ENCODE measurements at places on chromosomes 3 and 15.

GRCh38 chr3:88005066-88005465 lies 53.7 kb downstream of the CGGBP1 start:
- no peak for DNase-seq

GRCh38 chr3:172666873-172667694 lies 43.8 kb downstream of the NCEH1 start:
- peak; percentile 69 for DNase-seq

DNA sequence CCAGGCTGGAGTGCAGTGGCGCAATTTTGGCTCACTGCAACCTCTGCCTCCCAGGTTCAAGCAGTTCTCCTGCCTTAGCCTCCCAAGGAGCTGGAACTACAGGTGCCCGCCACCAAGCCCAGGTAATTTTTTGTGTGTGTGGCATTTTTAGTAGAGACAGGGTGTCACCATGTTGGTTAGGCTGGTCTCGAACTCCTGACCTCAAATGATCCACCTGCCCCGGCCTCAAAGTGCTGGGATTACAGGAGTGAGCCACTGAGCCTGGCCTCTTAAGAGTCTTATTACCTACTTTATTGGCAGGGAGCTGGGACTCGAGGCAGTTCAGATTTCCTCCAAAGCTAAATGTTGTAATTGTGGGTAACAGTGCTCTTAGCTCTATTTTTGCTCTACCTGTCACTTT lies 16.4 kb downstream of the PXYLP1 start:
- no peak for DNase-seq

DNA sequence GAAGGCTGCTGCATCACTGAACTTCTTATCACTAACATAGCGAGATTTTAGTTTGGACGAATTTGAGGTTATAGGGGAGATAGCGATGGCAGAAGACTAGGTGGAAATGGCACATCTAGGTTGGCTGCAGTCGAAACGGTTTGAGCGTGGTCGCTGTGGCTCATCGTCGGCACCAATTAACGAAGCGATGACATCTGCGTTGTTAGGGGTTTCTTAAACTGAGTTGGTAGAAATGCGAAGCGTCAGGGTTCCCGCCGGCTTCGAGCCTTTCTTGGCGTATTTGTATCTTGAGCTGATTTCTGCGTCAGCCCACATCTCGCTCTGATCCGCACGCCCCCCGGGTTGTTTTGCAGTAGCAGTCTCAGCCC lies 319 bp downstream of the LNP1 start:
- DNase-seq = no peak

DNA sequence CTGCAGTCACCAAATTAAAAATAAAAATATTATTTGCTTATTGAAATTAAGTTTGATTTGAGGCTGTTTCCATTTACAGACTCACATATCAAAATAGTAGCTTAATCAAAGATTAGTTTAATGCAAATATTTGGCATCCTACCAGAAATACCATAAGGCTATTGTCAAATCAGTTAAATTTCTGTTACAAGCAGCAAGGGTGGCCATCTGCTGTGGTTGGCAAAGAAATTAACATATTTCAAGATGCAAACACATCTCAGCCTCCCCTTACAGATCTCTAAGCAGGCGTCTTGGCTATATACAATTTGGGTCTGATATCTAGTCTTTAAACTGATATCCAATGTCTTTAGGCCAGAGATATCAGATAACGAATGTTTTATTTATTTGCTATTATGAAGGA lies 83.2 kb upstream of the NEDD4 start:
- no peak for DNase-seq

GRCh38 chr15:89576417-89576773 lies 1.1 kb downstream of the TICRR start:
- DNase-seq = no peak

DNA sequence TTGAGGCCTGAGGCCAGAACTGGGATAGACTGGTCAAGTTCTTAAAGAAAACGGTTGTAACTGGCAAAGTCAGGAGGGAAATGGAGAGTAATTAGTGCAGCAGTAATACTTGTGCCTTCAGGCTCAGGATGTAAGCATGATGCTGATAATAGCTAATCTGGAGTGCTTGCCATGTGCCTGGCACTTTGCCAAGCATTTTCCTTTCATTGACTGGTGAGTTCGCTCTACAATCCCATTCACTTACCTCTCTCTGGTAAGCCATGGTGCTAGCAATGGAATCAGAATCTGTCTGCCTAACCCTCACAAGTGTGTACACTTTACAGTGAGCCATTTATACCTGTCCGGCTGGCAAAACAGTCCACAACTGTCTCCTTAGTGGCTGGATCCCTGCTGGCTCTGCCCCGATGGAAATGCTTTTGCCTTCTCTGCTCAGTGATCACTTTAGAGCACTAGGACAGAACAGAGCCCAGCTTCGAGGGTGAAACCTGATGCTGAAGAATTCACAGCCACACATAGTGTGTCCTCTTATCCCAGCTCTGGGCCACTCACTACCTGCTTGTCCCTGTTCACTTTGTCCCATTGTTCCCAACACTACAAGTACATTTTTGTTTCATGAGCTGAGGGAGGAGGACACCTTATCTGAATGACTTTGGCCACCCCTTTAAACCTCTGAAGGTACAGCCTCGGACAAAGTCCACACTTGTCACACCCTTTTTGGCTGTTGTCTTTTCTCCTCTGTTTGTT lies 10.3 kb downstream of the CHP1 start:
- no peak for DNase-seq

GRCh38 chr15:55254916-55255679 lies 34.5 kb downstream of the RAB27A start:
- no peak for DNase-seq

- DNase-seq = no peak
These were observed 24.3 kb downstream of the SUSD5 start for GRCh38 chr3:33194303-33194702.

- no peak for DNase-seq
These were observed 34.9 kb downstream of the MAGEF1 start for GRCh38 chr3:184676927-184677326.

- no peak for DNase-seq
These were observed 60.2 kb downstream of the NPTN start for GRCh38 chr15:73573037-73573436.

DNA sequence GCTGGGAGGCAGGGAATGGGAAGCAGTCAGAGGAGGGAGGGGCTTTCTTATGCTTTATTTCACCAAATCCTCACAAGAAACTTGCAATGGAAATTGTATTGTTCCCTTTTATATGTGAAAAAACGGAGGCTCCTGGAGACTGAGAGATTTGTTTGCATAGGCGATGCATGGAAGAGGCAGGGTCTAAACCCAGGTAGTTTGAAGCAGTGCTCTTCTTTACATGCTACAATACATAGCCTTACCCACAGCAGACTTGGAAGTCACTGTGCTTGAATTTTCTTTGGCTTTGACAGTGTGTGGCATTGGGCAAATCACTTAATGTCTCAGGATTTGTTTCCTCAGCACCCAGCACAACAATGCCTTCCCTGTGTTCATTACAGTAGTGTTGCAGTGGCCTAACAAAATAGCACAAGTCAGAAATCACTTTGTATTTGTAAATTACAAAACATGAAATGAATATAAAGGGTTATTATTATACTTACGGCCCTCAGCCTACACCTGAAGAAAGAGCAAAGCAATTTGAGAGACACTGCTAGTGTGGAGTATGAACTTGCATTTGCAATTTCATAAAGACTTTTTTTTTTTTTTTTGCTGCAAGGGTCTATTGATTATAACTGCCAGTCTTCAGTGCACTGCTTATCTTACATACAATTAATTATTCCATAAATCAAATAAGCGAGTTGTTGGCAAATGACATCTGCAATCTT lies 646.4 kb upstream of the KCNMB2 start:
- DNase-seq = no peak

DNA sequence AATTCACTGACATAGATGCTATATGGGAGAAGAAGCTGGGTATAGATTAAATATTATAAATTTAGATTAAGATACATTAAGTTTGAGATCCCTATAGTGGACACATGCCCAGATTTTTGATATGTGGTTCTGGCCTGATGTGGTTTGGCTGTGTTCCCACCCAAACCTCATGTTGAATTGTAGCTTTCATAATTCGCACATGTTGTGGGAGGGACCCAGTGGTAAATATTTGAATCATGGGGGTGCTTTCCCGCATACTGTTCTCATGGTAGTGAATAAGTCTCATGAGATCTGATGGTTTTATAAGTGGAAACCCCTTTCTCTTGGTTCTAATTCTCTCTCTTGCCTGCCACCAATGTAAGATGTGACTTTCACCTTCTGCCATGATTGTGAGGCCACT lies 189.4 kb upstream of the CD96 start:
- no peak for DNase-seq

GRCh38 chr3:130963878-130964277 lies 62.7 kb downstream of the ASTE1 start:
- no peak for DNase-seq

GRCh38 chr3:152438181-152438580 lies 169.5 kb downstream of the MBNL1 start:
- DNase-seq = no peak

- no peak for DNase-seq
These were observed 35.3 kb upstream of the PLSCR2 start for GRCh38 chr3:146504498-146505197.

All from hindlimb muscle (tissue), 1 donor.